Prostate gland (tissue), 2 donors: ENCODE measurements at places on chromosomes 1 and 21.

DNA sequence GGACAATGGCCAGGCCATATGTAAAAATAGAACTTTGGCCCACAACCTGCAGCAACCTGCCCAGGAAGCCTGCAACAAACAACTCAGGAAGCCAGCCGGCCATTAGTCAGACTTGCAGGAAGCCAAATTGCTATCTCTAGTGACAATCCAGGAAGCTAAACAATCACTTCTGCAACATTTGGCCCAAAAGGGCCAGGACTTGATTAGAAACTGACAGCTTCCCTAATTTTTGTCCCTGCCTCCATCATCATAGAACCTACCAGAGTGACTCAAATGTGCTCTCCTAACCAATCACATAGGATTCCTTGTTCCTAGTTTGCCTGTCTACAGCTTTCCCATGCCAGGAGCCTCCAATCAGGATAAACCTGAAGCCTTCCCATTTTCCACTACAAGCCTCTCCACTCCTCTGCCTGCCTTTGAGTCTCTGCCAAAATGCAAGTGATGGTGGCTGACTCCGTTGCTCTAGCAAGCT lies 639.3 kb downstream of the PTPRU start:
- no peak for DNase-seq

DNA sequence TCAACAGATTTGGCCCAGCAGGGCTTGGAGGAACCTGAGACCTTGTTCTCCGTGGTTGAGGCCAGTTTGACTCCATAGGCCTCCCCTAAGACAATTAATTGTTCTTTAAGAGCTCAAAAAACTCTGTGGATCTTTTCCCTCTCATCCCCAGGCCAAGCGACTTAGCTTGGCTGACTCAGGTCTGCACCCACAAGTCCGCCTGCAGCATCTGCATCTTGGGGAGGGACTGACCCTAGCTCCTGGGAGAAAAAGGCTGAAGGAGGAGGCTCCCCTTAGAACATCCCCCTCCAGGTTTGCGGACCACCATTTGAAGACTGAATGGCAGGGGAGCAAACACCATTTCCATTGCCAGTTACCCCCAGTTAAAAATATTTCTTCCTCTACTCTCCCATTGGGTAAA lies 1.5 kb upstream of the HES2 start:
- no peak for DNase-seq

DNA sequence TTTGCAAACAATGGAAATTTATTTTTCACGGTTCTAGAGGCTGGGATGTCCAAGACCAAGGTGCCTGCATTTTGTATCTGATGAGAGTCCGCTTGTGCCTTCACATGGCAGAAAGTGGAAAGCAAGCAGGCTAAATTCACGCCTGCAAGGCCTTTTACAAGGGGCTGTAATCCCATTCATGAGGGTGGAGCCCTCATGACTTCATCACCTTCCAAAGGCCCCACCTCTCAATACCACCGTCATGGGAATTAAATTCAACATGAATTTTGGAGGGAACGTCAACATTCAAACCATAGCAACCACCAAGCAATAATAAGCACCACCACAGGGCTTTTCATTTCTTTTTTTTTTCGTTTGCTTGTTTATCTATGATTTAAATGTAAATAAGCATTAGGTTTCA lies 115.3 kb downstream of the C1orf21 start:
- DNase-seq, result no peak

GRCh38 chr1:44801491-44802305 lies 1.5 kb downstream of the PLK3 start:
- no peak for DNase-seq

DNA sequence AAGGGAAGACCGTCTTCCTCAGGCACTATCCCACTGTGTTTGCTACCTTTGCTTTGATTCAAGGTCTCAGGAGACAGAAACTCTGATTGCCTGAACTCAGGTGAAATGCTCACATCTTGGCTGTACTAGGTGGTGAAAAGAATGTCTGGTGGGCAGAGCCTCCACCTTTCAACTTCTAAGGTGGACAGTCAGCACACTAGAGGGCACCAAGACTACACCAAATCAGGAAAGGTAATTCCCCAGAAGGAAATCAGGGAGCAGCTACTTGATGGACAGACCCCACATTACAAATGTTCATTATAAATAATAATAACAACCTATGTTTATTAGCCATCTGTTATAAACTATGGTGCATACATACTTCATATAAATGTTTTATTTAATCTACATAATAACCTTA lies 220.9 kb downstream of the ATG4C start:
- DNase-seq, result no peak

GRCh38 chr1:75583282-75583681 lies 27.6 kb downstream of the SLC44A5 start:
- DNase-seq, result no peak

- peak; percentile 35 for DNase-seq
These were observed 869.9 kb downstream of the MRPL39 start for GRCh38 chr21:24737296-24737850.

GRCh38 chr1:7941437-7941793 lies 776 bp upstream of the TNFRSF9 start:
- no peak for DNase-seq

DNA sequence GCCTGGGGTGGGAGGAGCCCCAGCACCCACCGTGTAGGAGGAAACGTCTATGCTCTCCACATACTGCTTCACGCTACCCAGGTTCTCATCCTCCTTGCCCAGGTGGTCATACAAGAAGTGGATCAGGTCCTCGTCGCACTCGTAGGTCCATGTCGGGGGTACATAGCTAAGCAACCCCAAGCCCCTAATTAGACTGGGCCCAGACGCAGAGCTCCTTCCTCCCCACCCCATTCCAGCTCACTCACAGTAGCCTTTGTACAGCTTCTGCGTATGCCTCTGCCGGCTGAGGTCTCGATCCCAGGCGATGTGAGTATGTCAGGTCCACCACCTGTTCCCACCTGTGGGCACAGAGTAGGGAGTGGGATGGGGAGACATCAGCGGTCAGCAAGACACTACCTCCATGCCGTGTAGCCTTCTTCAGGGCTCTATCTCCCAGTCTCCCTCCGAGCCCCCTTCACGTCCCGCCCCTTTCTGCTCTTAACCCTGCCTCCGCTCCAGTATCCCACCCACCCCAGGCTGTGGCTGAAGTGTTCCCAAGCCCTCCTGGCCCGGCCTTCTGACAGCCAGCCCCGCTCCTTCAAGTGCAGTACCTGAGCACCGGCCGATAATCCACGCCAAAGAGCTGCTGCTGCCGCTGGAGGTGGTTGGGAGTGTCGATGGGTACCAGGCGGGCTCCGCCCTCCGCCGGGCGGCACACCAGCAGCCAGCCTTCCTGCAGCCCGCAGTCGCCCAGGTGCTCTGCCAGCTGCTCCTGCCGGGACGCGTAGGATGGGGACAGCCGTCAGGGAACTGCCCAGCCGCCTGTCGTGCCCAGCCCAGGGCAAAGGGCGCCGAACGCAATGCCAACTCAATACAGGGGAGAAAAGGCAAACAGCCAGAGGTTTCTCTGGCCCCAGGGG lies 919 bp downstream of the HECTD3 start:
- no peak for DNase-seq

DNA sequence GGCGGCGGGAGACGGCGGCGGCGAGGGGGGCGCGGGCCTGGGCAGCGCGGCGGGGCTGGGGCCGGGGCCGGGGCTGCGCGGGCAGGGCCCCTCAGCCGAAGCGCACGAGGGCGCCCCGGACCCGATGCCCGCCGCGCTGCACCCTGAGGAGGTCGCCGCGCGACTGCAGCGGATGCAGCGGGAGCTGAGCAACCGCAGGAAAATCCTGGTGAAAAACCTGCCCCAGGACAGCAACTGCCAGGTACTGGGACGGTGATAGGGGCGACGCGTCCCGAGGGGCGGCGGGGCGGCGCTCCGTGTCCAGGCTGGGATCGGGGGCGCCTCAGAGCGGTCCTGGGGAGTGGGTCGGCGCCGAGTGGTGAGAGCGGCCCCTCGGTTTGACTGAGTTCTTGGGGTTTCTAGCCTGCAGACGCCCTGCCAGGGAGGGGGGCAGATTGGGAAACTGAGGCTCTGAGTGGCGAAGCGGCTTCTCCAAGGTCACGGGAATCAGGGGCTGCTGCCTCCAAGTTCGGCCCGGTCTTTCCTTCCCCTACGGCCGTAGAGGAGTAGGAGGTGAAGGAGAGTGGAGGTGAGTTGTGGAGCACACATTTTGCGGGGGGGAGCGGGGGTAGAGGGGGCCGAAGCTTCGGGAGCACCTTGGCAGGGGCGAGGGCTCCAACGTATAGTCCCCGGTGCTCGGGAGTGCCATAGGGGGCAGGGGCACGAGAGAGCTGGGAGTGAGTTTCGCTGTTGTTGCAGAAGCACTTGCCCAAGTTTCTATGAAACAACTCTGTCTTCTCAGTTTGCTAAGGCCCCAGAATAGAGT lies 508 bp downstream of the RAVER2 start:
- DNase-seq, result peak; percentile 31

DNA sequence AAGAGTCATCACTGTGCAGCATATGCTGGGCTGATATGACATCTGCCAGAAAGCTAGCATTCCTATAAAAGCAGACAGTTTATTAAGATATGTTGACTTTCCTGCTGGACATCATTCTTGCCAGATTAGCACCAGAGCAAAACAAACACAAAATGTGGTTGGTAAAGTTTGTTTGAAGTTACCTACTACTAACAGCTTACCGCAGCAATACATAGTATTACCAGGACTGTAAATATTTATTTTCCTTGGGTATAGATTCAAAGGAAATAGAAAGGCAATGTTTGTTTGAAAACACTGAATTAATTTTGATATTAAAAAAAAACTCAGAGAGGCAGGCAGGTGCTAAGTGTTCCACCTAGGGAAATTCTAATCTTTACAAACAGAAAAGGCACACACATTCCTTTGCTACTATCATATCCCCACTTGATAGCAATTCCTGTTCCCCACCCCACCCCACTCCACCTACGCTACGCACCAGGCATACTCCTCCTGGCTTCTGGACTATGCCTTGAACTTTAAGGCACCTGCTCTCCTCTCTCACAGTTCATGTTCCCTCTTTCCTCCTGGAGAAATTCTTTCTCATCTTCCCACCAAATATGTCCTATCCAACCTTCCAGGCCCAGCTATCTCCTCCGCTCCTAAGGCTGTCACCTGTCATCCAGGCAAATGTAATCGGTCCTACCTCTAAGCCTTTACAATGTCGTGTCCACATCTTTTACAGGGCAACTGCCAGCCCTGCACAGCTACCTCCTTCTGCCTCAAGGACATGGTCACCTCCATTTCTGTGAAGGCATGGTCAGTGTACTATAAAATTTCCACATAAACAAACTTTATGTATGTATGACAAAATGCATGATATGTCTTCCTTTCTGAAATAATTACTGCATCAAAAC lies 34.7 kb downstream of the PTPN14 start:
- DNase-seq, result no peak

GRCh38 chr1:46423574-46424240 lies 29.6 kb downstream of the FAAH start:
- no peak for DNase-seq

DNA sequence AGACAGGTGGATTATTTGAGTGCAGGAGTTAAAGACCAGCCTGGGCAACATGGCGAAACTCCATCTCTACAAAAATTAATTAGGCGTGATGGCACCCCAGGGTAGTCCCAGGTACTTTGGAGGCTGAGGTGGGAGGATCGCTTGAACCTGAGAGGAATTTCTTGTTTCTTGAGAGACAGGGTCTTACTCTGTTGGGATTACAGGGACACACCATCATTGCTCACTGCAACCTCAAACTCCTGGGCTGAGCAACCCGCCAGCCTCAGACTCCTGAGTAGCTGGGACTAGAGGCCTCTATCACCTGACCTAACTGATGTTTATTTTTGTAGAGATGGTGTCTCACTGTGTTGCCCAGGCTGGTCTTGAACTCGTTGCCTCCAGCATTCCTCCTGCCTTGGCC lies 24.8 kb downstream of the DHX9 start:
- no peak for DNase-seq

DNA sequence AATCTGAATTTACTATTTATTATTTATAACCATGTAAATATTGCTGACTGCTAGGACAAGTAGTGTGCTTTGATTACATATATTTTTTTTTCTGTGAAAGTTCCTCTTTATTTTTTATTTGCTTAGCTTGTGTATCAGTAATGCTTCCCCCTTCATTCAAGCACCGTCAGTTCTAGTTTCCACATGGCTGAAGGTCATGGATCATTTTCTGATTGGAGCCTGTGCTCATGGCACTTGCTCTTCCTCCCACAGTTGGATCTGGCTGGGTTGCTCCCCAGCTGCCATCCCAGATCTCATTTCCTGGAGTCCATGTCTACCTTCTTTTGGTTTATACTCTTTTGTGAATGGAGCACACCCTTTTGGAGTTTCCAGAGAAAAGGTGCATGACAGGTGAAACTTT lies 57.0 kb upstream of the IGSF5 start:
- no peak for DNase-seq

GRCh38 chr1:198201956-198202784 lies 45.4 kb downstream of the NEK7 start:
- DNase-seq, result no peak

GRCh38 chr1:204640578-204640977 lies 45.0 kb downstream of the LRRN2 start:
- no peak for DNase-seq

DNA sequence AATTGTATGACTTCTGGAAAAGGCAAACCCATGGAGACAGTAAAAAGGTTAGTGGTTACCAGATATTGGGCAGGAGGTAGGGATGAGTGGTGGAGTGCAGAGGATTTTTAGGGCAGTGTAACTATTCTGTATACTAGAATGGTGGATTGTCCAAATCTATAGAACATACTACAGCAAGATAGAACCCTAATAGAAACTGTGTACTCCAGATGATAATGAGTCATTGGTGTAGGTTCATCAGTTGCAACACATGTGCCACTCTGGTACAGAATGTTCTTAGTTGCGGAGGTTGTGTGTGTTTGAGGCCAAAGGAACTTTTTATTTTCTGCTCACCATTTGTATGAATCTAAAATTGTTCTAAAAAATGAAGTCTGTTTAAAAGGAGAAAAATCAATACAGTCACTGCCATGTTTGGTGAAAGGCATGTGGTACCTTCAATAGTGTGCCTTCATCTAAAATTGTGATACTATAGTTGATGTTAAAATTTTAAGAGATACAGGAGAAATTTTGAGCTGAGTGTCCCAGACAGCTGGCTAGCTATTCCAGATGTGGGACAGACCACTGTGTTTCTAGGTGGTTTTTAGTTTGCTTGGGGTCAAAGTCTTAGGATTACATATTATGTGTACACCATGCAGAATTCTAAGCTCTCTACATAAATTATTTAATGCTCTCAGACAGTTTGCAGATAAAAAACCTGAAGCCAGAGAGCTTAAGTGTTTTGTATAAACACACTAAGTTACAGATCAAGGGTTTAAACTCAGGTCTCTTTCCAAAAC lies 150.5 kb downstream of the RPS6KC1 start:
- no peak for DNase-seq
